ENCODE measurements at places on chromosomes 2 and 18.

DNA sequence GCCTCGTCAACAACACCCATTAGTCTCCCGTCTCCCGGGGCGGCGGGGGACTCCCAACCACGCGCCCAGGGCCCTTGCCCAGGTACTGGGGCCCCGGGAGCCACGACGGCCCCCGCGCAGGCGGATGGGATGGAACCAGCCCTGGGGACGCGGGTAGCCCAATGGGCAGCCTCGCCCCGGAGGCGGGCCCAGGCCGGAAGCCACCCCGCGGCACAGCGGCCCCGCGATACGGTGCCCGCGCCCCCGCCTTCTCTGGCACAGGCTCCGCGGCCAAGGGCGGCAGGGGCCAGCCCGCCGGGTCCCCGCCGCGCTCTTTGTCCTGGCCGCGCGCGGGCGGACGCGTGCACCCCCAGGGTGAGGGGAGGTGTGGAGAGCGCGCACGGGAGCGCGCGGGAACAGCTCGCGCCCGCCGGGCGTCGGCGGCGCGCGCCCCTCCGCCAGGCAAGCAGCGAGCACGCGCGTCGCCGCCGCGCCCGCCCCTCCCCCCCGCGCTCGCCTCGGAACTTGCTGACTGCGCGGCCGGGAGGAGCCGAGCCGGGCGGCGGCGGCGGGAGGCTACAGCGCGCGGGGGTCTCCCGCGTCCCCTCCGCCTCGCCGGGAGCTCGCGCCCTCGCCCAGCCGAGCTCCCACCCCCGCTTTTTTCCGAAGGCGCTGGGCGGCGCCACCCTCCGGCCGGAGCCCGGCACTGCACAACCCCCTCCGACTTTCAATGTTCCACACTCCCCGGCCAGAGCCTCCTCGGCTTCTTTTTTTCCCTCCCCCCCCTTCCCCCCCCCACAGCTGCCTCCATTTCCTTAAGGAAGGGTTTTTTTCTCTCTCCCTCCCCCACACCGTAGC, at the start of gene UBE2E3:
Gene UBE2E3 (plus strand): TSS at position 500 of the 837 bp plus-strand sequence. CDS start 1,438 bp downstream, outside the sequence.
- DNase-seq: peak; percentile 77

- peak; percentile 67 for DNase-seq
Observed at GRCh38 chr18:2971741-2972552, 41.0 kb downstream of the LPIN2 start.

DNA sequence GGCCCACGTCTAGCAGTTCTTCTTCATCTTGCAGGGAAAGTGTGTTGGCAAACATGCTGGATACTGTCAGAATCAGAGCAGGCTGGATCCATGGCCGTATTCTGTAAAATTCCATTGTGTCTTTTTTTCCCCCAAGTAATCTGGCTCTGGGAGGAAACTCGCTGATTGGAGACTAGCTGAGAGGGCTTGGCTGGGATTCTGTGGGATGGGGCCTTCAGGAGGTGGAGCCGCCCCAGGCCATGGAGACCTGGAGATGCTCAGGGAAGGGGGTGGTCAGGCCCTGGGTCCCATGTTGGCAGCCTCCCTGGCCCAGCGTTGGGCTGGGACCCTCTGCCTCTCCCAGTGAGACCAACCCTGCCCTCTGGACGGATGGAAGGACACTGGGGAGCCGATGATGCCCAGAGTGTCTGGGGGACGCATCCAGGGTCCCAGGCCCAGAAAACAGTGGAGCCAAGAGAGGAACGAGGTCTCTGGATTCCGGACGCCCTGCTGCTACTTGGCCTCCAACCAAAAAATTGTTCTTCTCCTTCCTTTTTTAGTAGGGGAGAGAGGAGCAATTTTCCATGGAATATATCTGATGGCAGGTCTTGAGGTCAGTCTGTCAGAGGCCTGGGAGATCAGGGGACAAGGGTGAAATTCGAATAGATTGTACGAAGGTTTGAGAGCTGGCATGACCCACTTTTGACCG, 114.5 kb downstream of the AGAP1 start:
- DNase-seq: no peak

GRCh38 chr2:190343536-190344275, at the start of gene INPP1:
TSS of gene INPP1 (plus strand) at chr2:190343589. CDS start at chr2:190360103, 16,514 bp downstream.
- DNase-seq: peak; percentile 30

- DNase-seq: no peak
Observed at GRCh38 chr2:195782156-195782555, 125.1 kb downstream of the SLC39A10 start.

GRCh38 chr2:42092084-42092996, 44.5 kb downstream of the PKDCC start:
- no peak for DNase-seq

DNA sequence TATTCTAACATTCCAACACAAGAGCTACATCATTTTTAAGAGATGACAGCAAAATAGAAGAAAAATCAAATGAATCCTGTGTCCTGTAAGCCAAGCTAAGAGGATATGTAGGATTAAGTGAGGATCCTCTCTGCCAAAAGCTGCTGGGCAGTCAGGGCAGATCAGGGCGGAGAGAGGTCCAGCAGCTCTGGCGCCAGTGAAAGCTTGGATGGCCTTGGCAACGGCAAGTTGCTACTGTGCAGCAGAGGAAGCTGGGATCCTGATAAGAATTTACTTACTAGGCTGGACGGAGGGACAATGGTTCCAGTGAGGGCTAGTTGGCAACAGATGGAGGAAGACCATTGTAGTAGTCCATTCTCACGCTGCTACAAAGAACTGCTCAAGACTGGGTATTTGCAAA, 391.5 kb downstream of the XIRP2 start:
- no peak for DNase-seq

GRCh38 chr2:79171348-79171958, 11.9 kb upstream of the REG3A start:
- no peak for DNase-seq

GRCh38 chr18:13580351-13580750, 146.0 kb downstream of the FAM210A start:
- no peak for DNase-seq

DNA sequence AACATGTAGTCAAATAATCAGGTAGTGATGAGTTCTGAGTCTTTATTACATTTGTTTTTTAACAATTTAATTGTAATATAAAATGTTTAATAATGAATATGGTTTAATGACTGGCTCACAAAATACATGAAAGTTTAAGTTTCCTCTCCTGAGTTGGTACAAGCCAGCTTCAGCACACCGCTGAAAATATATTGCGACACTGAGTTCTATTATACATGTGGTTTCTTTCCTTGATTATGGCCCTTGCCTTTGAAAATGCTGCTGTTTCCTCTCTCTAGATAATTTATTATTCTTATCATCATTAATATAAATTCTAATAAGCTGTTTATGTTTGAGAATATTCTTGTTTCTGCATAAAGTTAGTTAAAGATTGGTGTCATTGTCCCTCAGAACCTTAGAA, 249.3 kb downstream of the PARD3B start:
- DNase-seq: no peak

GRCh38 chr18:51668101-51668500, 470.6 kb upstream of the MEX3C start:
- DNase-seq: peak; percentile 24

DNA sequence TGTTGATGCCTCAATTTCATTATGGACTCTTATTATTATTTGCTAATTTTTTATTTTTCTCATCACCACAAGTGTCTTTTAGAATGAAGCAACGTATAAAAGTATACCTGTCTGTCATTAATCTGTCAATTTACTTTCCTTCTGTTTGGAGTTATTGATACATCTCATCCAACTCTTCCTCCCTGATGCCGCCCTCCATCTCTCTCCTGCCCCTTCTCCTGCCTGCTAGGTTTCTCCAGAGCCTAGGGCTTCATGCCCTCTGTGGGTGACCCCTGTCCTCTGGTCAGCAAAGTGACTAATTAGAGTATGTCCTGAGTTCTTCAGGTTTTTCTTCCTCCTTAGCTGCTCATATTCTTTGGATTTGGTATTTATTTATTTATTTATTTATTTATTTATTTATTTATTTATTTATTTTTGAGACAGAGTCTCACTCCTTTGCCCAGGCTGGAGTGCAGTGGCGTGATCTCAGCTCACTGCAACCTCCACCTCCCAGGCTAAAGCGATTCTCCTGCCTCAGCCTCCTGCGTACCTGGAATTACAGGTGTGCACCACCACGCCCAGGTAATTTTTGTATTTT, 162.5 kb upstream of the MYCN start:
- no peak for DNase-seq

DNA sequence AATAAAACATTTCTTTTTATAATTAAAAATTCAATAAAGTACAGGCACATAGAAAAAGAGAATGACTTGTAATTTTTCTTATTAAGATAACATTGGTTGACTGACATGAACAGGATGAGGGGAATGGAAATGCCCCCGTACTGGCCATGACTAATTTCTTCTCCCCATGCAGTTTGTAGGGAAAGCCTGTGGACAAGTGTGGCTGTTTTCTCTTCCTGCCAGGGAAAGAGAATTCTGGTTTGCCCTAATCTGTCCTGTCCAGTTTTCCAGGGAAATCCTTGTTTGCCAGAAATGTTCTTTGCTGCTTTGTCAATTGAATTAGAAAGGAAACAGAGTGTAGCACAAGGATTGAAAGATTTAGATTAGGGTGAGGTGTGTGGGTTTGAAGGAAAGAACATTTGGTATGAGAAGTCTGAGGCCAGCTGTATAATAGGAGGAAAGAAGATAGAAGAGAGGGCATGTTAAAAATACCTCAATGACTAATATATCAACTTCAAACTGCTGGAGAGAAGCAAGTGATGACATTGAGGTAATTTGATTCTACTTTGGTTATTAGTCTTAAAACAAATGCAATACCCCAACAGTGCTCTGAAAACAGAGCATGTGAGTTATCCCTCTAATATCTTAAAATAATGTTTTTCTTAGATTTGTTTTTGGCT, 593.9 kb upstream of the ZNF804A start:
- DNase-seq: no peak

DNA sequence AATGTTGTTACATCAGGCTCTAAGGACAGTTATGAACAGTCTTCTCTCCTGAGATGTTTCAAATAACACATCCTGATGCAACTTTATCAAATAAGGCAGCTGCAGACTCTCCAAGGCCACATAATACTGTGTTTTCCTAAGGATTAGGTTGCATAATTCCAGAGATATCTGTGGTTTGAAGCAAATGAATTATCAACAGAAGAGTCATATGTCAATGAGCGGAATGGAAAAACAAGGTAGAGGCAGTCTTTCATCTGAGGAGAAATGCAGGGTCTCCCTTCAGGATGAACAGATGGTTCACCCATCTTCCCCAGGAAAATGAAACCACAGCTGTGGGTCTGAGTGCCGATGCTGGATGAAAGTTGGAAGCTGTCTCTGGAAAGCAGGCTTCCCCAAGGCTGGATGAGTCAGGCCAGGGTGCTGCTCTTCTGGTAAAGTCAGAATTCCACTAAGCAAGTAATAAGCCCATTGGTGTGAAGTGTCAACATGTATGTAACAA, 22.2 kb downstream of the LYG1 start:
- no peak for DNase-seq

- DNase-seq: no peak
Observed at GRCh38 chr2:26119521-26119920, 53.4 kb upstream of the GAREM2 start.

DNA sequence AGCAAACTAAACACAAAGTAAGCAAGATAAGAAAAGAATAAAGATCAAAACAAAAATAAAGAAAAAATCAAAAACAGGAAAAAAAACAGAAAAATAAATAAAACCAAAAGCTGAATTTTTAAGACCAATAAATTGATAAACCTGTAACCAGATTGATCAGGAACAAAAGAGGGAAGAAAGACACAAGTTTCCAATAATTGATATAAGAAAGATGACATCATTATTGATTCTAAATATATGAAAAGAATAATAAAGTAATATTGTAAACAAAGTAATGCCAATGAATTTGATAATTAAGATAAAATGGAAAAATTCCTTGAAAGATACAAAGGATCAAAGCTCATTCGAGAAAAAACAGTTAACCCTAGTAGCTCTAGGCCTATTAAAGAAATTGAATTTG, 394.6 kb upstream of the LRATD1 start:
- no peak for DNase-seq

- DNase-seq: no peak
Observed at GRCh38 chr2:72813841-72814240, 12.0 kb downstream of the EXOC6B start.

GRCh38 chr2:224997802-224998201, 44.5 kb downstream of the DOCK10 start:
- no peak for DNase-seq

DNA sequence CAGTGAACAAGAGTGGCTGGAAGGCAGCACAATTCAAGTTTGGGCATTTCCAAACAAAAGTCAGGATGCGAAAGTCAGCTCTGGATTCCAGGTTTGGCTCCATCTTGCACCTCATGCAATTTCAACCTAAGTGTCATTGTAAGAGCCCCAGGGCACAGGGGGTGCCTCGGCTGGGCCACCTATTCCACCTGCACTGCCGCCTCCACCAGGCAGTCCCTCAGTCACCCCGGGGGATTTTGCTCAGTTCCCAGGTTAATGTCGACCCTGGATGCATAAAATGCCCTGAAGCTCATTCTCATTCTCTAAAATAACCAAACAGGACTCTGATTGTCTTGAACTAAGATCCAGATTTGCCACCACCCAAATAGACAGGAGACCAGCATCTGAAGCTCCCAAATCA, 77.6 kb downstream of the EDAR start:
- peak; percentile 3 for DNase-seq

DNA sequence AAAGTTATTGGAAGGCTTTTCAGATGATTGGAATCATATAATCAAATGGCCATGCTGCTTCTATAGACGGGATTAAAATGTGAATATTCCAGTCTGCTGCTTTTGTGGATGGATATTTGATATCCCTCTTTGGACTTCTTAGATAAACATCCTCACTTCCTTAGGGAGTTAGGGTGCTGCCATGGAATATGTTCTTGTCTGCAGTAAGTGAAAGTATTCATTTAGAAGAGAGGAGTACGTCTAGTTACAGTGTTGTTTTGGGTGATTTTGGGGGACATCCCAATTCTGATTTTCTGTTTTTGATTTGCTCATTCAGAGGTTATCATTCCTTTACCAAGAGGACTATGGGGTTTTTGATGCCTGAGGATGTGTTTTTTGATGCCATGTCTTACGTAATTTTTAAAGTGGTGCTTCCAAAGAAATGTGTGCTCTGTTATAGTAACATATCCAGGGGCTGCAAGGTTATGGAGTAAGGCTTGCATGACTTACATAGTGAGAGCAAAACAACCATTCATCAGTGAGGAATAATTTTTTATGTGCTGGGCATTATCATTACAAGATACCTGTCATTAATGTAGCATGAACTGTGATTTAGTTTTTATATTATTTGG, 33.6 kb downstream of the ASXL3 start:
- DNase-seq: no peak

DNA sequence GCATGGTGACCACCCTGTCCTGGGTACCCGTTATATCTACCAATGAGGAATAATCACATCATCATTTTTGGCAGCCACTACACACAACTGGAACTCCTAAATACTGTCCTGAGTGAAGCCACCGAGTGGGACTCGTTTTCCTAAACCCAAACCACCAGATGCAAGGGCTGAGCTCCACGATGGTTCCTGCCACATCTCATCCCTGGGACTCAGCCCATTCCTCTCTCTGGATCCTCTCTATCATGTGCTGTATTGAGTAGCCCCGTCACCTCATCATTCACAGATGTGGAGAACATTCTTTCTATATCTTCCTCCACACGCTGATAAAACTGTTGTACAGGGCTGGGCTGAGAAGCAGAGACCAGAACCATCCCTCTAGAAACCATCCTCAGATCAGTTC, 79.4 kb upstream of the SMAD7 start:
- no peak for DNase-seq

- no peak for DNase-seq
Observed at GRCh38 chr2:20549691-20550348, 101.1 kb downstream of the HS1BP3 start.

GRCh38 chr18:52435301-52435700, 95.3 kb downstream of the DCC start:
- no peak for DNase-seq

GRCh38 chr2:26976237-26976636, 5.8 kb downstream of the MAPRE3 start:
- no peak for DNase-seq
